Upper lobe of right lung (tissue), 1 donor: ENCODE measurements at places on chromosomes 3 and 15. TPM values are rescaled to one million over a fixed set of nuclear protein-coding genes. Genes with fewer than 3 reads are reported as not detected.

GRCh38 chr3:184117636-184118035 lies 17.5 kb upstream of the EIF2B5 start:
- no peak for DNase-seq

DNA sequence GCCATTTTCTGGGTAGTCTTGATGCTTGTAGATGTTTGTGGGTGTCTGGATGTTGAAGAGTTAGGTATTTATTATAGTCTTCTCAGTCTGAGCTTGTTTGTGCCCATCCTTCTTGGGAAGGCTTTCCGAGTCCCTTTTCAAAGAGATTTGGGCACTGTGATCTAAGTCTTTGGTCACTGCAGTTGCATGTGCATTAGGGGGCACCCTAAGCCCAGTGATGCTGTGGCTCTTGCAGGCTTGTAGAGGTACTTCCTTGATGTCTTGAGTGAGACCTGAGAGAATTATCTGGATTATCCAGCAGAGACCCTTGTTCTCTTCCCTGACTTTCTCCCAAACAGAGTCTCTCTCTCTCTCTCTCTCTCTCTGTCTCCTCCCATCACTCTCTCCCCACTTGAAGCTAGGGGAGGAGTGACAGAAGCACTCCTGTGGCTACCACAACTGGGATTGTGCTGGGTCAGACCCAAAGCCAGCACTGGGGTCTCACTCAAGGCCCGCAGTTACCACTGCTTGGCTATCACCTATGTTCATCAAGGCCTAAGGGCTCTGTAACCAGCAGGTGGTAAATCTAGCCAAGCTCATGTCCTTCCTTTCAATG lies 68.5 kb downstream of the TMCO5A start:
- DNase-seq = peak; percentile 72

DNA sequence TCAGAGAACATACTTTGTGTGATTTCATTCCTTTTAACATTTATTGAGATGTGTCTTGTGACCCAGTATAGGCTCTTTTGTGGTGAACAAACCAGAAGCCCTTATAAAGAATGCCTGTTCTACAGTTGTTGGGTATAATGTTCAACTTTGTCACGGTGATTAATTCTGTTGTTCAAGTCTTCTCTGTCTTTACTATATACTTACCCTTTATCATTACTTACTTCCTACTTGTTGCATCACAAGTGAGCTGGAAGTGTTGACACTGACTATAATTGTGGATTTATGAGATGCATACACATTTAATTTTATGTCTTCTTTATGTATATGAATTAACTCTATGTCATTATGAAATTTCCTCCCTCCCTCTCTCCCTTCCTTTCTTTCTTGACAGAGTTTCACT lies 59.7 kb upstream of the TBL1XR1 start:
- DNase-seq = no peak

- no peak for DNase-seq
These were observed 100.0 kb downstream of the DNAJB8 start for GRCh38 chr3:128366652-128367051.

DNA sequence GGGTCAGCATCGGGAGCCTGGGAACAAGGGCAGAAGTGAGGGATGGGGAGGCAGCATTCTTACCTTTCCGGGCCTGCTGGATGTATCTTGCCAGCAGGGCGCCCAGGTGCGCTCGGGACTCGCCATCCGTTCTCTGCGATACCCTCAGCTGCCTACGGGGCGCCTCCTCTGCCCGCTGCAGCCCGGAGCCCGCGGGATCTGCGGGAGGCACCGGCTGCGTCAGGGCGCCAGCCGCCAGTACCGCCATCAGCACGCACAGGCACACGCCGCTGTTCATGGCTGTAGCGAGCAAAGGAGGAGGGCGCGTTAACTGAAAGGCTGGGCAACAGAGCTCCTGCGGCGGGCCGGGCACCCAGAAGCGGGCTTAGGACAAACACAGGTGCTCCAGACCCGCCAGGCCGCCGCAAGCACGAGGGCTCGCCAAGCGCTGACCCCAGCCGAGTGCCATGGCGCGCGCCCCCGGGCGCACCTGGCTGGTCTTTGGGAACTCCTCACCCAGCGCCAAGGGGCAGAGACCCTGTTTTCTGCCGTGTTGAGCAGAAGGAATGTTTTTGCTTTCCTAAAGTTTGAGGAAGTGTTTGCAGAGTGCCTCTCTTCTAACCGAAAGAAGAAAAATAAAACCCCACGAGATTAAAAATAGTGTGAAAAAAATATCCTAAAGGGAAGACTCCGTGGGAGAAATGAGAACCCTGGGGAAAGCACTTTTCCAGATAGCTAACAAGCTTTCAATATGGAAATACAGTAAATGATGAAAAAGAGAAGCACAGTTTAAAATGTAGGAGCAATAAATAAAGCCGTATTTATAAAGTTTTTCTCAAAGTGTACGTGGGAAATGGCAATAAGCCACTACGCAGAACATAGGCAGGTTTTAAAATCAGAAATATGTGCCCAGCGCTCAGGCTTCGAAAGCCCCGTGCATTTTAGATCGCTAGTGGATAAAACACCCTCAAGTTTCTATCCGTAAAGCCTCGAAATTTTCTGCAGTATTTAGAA lies 2.3 kb downstream of the CCK start:
- no peak for DNase-seq

DNA sequence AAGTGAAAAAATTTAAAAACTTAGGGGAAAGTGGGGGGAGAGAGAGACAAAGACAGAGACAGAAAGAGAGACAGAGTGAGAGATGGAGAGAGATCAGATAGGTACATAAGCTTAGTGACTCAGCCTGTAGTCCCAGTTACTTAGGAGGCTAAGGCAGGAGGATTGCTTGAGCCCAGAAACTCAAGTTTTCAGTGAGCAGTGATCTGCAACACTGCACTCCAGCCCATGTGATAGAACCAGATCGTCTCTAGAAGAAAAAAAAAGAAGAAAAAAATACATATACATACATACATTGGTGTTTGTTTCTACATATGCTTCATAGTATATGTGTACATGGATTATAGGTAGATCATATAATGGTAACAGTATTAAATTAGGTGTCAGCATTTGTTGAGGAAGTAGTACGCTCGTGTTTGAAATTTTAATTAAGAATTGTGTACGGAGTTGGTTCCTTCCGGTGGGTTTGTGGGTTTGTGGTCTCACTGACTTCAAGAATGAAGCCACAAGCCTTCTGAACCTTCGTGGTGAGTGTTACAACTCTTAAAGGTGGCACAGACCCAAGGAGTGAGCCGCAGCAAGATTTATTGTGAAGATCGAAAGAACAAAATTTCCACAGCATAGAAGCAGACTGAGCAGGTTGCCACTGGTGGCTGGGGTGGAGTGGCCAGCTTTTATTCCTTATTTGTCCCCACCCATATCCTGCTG lies 38.3 kb upstream of the SNRPN start:
- no peak for DNase-seq

DNA sequence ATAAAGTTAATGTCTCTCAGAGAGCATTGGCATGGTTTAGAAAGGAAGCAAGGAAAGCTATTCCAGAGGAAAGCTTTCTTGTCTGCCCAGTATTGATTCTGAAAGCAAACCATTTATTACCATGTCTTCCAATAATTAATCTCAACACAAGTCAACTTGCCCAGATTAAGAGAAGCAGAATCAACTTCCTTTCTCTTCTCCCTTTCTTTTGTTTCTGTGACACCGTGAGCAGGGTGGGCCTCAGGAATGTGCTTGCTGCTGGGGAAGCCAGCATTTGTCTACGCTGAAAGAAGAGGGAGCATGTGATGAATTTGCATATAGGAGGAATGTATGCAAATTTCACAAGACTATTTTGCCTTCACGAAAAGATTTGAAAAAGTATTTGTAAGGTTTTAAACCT lies 368.6 kb upstream of the ROPN1 start:
- no peak for DNase-seq

DNA sequence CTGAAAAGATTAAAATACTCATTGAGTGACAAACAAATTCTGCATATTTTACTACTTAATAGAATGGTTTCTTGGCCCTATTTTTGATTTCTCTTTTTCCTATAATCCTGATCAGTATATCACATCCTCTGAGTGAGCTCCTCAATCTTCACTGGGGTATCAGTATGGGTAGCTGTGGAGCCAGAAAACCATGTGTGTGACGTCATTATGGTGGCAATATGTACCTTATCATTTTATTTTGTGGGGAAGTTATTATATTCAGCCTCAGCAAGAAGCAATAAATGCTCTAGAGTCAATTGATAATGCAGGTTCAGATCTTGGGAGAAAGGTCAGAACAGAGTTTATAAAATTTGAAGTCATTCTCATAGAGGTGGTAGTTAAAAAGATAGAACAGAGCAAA lies 1135.7 kb upstream of the CADM2 start:
- DNase-seq = no peak

DNA sequence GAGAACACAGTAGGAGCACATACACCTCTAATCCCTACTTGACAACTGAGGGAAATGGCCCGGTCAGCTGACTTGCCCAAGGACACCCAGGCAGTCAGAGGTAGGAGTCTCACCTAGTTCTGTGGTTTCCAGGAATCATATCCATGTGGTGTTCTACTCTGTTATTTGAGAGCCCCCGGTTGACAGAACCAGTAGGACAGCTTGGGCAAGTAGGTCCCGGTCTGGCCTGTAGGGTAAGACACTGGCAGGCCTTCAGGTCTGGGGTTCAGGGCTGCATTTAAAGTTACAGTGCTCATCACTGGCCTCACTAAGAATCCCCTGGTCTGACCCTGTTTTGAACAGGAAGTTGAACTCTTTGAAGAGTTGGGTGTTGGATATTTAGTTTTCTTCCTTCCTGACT lies 476.1 kb downstream of the SHQ1 start:
- DNase-seq = no peak

CLDN18 gene
- 197 TPM for total RNA-seq
